Activated CD4-positive, CD25-positive, alpha-beta regulatory T cell (primary cell): ENCODE measurements at places on chromosomes 3 and 15.

GRCh38 chr3:128426128-128426921 lies 40.4 kb downstream of the DNAJB8 start:
- peak; percentile 33 for DNase-seq

- DNase-seq = no peak
Observed at GRCh38 chr3:186109897-186110803, 1.3 kb upstream of the ETV5 start.

GRCh38 chr3:12438318-12438717 lies 46.0 kb upstream of the TSEN2 start:
- DNase-seq = no peak

GRCh38 chr15:28896951-28897350 lies 11.2 kb downstream of the APBA2 start:
- DNase-seq = no peak

- DNase-seq = no peak
Observed at GRCh38 chr3:50516440-50516871, 13.0 kb upstream of the CACNA2D2 start.

- no peak for DNase-seq
Observed at GRCh38 chr3:119401503-119402440, 61.6 kb downstream of the TMEM39A start.

DNA sequence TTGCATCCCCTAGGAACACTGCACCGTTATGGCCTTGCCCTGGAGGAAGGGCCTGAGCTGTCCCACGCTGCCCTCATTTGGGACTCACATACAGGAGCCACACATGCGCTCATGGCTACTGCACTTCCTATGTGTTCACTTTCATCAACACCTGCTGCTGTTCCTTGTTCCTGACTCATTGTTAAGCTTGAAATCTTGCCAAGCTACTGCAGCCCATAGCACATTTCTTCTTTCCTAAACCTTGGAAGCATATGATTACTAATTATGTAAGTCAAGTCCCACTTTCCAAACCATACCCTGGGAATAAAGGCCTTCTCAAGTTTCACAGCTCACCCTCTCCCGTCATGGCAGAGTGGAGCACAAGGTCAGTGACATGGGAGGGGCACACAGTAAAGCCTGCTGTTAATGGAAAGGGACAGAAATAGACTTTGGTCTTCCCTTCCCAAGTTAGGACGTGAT lies 307.9 kb downstream of the CLSTN2 start:
- no peak for DNase-seq

DNA sequence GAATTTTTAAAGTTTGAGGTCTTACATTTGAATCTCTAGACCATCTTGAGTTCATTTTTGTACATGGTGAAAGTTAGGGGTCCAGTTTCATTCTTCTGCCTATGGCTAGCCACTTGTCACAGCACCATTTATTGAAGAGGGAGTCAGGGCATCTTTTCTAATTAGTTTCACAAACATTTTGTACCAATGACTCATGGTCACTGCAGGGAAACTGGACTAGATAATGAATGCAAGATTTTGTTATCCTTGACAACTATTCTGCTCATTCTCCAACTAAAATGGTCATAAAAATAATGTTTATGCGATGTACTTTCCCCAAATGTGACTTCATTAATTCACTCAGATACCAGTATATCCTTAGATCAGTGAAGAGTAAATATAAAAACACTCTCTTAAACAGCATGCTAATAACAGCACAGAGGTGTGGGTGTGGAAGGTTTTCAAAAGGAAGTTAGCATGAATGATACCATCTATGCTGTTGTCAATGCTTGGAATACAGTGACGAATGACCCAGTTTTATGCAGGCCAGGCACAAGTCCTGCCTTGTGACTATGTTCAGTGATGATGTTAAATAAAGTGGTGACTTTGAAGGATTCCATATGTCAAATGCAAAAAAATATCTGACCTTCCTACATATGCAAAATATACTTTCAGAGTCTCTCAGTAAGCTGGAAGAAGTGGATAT lies 314.9 kb upstream of the TMCO5A start:
- DNase-seq = no peak

GRCh38 chr3:150825916-150826377 lies 63.0 kb upstream of the SIAH2 start:
- no peak for DNase-seq

DNA sequence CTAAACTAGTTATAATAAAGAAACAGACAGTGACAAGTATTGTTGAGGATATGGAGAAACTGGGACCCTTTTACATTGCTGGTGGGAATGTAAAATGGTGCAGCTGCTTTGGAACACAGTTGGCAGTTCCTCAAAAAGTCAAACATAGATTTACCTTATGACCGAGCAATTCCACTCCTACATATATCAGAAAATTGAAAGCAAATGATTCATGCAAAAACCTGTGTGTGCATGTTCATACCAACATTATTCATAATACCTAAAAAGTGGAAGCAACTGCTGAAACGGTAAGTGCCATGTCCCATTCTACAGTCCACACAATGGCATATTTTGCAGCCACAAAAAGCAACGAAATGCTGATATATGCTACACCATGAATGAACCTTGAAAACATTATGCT lies 12.2 kb upstream of the SEC61A1 start:
- no peak for DNase-seq

GRCh38 chr3:194259982-194260766 lies 91.0 kb downstream of the CPN2 start:
- DNase-seq = no peak

GRCh38 chr3:30768703-30769550 lies 125.5 kb downstream of the GADL1 start:
- DNase-seq = peak; percentile 49

DNA sequence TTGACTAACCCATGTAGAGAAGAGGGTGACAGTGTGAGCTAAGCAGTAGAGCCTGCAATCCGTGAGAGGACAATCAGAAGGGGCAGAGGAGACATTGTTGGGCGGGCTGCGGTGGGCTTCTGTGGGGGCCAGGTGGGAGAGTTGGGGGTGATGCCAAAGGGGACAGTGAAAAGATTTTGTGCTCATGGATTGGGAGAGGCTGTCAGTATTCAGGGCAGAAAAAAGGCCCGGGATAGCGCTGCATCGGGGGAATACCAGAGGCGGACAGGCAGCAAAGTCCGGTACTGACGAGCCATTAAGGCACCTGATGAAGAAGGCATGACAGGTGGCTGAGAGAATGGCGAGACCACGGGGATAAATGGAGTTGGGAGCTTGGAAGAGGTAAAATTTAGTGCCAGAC lies 1.3 kb upstream of the PXYLP1 start:
- DNase-seq = no peak

DNA sequence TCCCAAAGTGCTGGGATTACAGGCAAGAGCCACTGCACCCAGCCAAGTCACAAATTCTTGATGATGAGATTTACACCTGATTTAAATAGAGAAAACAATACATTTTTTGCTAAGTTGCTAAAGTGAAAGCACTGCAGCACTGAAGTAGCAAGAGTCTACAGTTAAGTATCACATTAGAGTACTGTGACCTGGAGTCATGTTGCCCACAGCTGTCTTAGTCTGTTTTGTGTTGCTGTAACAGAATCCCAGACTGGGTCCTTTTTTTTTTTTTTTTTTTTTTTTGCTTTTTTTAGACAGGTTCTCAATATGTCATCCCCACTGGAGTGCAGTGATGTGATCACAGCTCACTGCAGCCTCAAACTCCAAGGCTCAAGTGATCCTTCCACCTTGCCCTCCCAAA lies 23.2 kb upstream of the GNB4 start:
- no peak for DNase-seq

DNA sequence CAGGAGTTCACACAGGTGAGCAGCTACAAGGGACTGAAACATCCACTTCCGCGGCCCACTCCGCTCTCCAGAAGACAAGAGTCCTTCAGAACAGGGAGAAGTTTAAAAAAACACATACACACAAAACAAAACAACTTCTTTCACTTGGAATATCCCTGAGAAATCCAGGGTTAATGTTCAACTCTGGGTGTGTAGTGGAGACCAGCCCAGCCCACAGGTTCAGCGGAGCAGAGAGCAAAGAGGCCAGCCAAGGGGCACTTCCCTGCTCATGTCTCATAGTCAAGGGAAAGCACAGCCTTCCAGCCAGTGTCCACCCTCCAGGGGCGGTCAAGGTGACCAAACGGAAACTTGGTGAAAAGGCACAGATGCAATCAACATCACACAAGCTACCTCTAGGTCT lies 41.6 kb downstream of the WNT5A start:
- DNase-seq = no peak

DNA sequence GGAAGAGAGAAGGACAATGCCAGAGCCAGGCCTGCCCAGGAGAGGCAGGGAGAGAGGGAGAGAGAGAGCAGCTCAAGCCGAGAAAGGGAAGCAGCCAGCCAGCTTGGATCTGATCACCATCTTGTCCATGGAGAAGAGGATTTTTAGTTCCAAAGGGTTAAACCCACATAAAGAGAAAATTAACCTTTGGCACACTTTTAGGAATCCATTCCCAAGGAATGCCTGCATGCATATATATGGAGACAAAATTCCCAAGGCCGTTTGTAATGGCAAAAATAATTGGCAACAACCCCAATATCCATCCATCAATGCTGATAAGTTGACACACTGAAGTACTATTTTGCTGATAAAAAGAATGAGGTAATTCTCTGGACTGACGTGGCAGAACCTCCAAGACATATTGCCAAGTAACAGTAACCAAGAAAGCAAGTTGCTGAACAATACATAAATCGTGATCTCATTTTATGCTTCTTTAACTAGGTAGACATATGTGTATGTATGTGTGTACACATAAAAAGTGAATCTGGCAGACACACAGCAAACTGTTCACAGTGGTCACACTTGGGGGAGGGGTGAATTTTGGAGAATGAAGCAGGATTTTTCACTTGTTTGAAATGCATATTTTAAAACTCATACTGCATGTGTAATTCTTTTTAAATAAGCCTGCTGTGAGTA lies 7.5 kb upstream of the STRA6 start:
- DNase-seq = no peak

- DNase-seq = no peak
Observed at GRCh38 chr3:141273700-141274410, 42.2 kb downstream of the PXYLP1 start.

DNA sequence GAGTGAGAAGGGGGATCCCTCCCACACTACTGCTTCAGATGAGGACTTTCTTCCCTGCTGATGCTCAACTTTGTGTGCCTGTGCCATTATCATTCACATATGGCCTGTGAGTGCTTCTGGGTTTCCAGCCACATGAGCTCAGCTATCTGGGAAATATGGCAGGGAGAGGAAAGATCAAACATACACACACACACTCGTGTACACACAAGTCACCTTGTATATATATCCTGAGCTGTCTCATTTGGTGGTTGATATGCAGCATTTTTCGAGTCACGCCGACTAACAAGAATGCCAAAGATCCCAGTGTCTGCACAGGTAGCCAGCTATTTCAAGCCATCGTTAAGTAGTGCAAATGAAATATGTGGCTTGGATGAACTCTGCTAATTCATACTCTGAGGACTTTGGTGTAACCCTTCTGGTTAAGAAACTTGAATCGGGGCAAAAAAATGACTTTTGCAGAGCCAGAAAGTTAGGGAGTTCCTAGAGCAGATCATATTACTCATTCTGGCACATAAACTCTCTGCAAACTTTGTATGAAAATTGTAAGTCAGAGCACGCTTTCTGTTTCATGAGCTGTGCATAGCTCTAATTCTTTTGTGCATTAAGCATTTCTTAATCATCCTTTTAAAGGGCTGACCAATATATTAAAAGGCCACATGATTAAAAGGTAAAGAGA lies 24.9 kb upstream of the WNT5A start:
- no peak for DNase-seq

DNA sequence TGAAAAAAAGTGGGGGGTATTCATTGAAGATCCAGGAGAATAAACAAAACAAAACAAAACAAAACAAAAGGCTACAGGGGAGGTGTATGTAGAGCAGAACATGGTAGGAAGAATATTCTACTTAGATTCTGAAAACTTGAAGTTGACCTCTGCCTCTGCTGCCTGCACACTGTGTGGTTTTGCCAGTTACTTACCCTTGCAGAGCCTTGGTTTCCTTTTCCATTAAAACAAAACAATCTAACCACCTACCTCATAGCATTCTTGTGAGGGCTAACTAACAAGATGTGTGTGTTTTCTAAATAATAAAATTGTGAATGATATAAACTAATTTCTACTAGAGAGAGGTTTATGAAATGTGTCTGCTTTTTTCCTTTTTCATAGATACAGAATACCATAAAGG lies 423.1 kb downstream of the TIGIT start:
- no peak for DNase-seq

- DNase-seq = no peak
Observed at GRCh38 chr3:146283781-146284445, 33.0 kb upstream of the PLSCR4 start.

- no peak for DNase-seq
Observed at GRCh38 chr3:31391150-31391549, 141.6 kb upstream of the STT3B start.

GRCh38 chr3:14769544-14770325 lies 49.0 kb upstream of the FGD5 start:
- no peak for DNase-seq

GRCh38 chr3:117263745-117264144 lies 554.2 kb downstream of the TUSC7 start:
- DNase-seq = no peak

- no peak for DNase-seq
Observed at GRCh38 chr3:30628205-30628900, 22.0 kb downstream of the TGFBR2 start.

GRCh38 chr3:14539742-14540491 lies at the start of gene GRIP2:
TSS of gene GRIP2 (minus strand) at chr3:14540342. CDS start at chr3:14540308, 34 bp downstream.
- no peak for DNase-seq

- no peak for DNase-seq
Observed at GRCh38 chr3:161291191-161291901, 70.2 kb downstream of the NMD3 start.

DNA sequence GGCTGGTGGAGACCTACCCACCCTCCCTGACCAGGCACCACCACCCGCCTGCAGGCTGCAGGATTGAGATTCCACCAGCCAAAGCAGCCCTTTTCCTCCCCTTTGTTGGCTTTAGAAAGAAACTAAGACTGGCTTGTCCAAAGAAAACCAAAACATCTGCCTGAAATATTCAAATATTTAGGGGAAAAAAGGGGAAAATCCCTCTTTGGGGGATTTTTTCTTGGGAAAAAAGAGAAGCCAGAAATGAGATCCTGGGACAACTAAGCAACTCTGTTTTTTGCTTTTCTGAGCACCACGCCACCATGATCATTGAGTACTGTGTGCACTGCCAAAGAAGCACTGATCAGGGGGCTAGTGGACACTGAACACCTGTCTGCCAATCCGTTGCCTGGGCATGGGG lies 2.6 kb downstream of the DCLK3 start:
- DNase-seq = no peak

- DNase-seq = no peak
Observed at GRCh38 chr15:79970624-79971434, at the start of gene BCL2A1. TSS of gene BCL2A1 (minus strand) at chr15:79971196. CDS start at chr15:79971119, 77 bp downstream.

- DNase-seq = no peak
Observed at GRCh38 chr3:99659951-99660350, 21.6 kb downstream of the COL8A1 start.

DNA sequence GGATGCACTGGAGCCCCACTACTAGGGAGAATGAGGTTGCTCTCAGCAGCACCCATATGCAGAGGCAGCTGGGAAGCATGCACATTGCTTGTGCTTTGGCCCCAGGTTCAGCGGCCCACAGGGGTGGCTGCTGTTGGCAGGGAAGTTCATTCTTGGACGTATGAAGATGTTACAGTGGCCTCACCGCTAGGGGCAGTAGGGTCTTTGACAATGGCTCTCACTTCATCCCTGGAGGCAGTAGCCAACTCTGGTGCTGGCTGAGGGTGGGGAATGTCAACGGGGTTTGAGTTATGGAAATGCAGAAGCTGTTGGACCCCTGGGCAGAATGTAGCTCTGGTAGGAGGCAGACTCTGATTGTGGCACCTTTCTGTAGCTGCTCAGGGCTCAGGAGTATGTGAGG lies 279.9 kb downstream of the SCAPER start:
- no peak for DNase-seq

- DNase-seq = no peak
Observed at GRCh38 chr3:52311576-52312119, 4.5 kb upstream of the DNAH1 start.
